ENCODE measurements at places on chromosomes 7 and 10. TPM values are rescaled to one million over a fixed set of nuclear protein-coding genes. Genes with fewer than 3 reads are reported as not detected.

DNA sequence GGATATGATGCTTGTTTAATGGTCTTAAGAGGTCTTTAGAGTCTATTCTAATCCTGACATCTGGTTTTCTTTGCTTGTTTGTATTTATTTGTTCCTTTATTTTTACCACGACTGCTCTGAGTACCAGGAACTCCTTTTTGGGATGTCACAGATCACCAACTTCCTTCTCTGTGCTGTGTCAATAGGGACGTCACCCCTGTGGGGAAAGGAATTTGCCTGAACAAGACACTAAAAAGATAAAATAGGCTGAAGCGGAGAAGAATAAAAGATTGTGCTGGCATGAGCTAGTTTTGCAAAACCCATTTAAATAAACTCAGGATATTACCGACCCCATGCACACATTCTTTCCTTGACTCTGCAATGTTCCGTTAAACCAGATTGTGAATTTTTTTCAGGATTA, 27.7 kb downstream of the MGMT start:
- DNase-seq, result no peak
- no peaks in the 10 kb centered on the region for H3K4me1 ChIP-seq
- no peak overlapping the region for H3K4me3 ChIP-seq
- H3K27me3 ChIP-seq, result no peaks in the 10 kb centered on the region

- peak overlapping the region; percentile 13 for H3K27ac ChIP-seq
- DNase-seq, result peak; percentile 57
- no peaks in the 10 kb centered on the region for H3K27me3 ChIP-seq
These were observed 19.3 kb downstream of the NEURL1 start for GRCh38 chr10:103512591-103513379.

- DNase-seq, result no peak
- H3K36me3 ChIP-seq, result no peaks in the 10 kb centered on the region
- no peaks in the 10 kb centered on the region for H3K27me3 ChIP-seq
- H3K27ac ChIP-seq, result no peak overlapping the region
- no peaks in the 10 kb centered on the region for H3K4me1 ChIP-seq
These were observed 73.7 kb downstream of the PLPP4 start for GRCh38 chr10:120530699-120531098.

DNA sequence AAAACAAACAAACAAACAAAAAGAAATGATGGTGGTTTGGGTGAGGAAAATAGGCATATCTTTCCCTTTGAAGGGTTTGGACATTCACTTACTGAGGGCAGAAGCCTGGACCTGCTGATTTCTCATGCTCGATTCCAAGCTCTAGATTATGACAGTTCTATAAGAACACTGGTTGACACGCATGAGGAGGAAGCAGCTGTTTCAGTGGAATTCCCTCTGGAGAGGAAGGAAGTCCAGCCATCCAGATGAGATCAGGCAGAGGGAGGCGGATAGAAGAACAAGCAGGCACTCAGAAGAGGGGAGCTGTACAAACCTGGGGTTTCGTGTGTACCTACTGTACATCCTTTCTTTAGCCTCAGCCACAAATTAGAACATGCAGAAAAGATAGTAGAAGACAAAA, 691.9 kb downstream of the INHBA start:
- no peaks in the 10 kb centered on the region for H3K36me3 ChIP-seq
- DNase-seq, result no peak
- H3K4me3 ChIP-seq, result no peak overlapping the region

- no peak for DNase-seq
- H3K4me3 ChIP-seq, result no peak overlapping the region
- no peaks in the 10 kb centered on the region for H3K36me3 ChIP-seq
- H3K4me1 ChIP-seq, result no peaks in the 10 kb centered on the region
- H3K27ac ChIP-seq, result no peak overlapping the region
These were observed 54.0 kb upstream of the KCNIP2 start for GRCh38 chr10:101897633-101898032.

- no peak overlapping the region for H3K27ac ChIP-seq
- H3K4me1 ChIP-seq, result no peaks in the 10 kb centered on the region
- DNase-seq, result no peak
- H3K27me3 ChIP-seq, result no peaks in the 10 kb centered on the region
- no peak overlapping the region for H3K4me3 ChIP-seq
These were observed 43.5 kb downstream of the KMT2C start for GRCh38 chr7:152392254-152392653.

Gene CFTR
- 121 TPM for total RNA-seq

Gene SH2B2
- total RNA-seq, result 5.0 TPM

Gene RNF133
- total RNA-seq, result 0.40 TPM
